ENCODE measurements at places on chromosomes 4 and X.
A peak's percentile ranks its signal among the peaks of the same experiment; 100 is the strongest.

DNA sequence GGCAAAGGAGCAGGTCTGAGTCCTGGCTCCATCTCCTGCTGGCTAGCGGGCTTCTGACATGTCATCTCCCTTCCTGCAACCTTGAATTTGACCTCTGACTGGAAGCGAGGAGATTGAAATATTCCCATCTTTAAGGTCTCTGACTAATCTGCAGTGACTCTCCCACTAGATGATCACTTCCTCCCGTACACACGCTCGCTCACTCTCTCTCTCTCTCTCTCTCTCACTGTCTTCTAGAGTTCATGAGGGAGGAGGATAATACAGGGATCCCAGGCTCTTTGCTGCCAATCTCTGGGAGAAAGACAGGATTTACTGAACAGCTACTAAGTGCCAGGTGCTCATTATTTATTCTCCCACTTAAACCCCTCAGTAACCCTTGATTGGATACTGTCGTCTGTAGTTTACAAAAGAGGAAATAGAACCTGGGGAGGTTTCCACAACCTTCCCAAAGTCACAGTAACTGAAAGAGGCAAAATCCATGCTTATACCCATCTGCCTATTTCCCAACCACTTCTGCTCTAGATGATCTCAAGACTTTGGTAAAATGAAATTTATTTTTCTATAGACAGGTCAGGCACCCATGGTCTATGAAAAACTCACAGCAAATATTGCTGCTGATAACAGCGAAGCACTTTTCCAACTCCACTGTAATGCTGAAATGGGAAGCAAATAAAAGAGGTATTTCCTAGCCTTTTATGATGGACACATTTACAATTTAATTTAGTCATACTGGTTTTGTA is 193.5 kb upstream of the C1QTNF7 start:
- no peak for DNase-seq

- DNase-seq = peak; percentile 51
Measured at GRCh38 chr4:186946682-186947294, 223.1 kb upstream of the FAT1 start.

DNA sequence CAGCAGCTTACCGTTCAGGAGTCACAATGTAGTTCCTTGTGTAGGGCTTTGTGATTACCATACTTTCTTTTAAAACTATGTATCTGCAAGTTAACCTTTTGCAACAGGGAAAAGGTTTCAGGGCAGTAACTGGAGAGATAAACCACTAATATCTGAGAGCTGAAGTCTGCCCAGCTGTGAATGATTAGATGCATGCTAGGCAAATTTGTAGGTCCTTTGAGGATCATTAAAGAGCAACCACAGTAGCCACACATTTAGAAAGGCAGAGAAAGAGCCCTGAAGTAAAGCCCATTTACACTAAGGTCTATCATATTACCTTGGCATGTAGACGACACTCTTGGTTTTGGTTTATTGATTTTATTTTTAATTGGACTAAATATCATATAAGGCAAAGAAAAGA is 60.0 kb downstream of the ATP8A1 start:
- no peak for DNase-seq

DNA sequence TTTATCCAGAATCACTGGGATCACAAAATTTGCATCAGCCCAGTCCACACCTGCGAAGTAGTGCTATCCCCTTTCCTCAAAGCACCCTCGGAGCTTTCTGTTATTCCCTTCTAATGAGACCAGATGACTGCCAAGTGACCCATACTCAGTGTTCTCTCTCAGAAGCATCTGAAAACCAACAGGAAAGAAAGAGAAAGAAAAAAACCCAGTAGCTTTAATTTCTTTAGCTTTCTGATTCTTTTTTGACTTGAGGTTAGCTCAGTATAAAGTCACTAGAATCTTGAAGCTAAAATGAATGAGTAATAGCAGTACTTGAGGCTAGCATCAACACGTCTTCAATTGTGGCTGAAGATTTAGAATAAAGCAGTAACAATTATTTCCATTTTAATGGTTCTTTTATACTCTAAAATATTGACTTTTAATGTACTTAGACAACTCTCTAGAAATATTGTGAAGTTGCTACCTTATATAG is 124.4 kb downstream of the ANK2 start:
- DNase-seq = no peak

- DNase-seq = no peak
Measured at GRCh38 chrX:40090961-40091360, 6.8 kb downstream of the BCOR start.

DNA sequence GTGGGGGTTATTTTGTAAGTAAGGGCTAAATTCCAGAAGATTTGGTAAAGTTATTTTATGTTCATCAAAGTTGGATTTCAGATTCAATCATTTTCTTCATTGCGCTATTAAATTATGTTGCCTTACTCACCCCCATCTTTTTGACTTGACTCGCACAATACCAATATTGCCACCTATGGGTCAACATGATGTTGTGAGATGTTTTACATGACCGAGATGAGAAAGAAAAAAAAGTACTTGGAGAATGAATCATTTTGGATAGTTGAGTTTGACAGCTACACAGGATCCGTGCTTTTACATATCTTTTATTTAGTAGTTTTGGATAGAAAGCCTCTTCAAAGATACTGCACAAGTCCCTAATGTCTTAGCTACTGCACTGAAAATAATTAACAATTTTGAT is 224.2 kb upstream of the EMCN start:
- peak; percentile 54 for DNase-seq

DNA sequence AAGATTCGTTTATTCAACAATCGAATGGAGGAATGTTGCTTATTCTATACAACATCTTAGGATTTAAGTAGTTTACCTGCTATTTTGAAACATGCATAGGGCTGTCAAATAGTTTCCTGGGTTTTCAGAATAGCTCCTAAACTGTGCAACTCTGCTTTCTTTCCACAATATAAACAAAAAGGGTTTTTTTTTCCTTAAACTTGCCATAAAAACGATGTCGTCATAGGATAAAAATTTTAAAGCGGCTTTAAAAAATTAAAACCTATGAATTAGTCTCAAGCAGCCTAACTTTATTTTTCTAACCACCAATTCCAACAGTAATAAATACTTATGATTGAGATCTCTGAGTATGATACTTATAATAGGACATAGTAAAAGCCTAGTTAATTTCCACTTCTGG is 21.6 kb upstream of the STIM2 start:
- no peak for DNase-seq

DNA sequence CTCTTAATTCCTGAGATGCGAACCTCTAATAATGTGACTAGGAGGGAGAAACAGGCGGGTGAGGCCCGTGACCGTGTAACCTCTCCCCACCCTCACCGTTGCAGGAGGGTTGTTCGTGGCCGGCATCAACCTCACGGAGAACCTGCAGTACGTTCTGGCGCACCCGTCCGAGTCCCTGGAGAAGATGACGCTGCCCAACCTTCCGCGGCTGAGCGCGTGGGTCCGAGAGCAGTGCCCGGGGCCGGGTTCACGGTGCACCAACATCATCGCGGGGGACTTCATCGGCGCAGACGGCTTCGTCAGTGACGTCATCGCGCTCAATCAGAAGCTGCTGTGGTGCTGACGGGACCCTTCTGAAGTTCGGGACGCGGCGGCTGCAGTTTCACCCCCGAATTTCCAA is 17.8 kb downstream of the PLCXD1 start:
- no peak for DNase-seq

- peak; percentile 27 for DNase-seq
Measured at GRCh38 chrX:17567187-17567586, 170.1 kb upstream of the SCML1 start.

DNA sequence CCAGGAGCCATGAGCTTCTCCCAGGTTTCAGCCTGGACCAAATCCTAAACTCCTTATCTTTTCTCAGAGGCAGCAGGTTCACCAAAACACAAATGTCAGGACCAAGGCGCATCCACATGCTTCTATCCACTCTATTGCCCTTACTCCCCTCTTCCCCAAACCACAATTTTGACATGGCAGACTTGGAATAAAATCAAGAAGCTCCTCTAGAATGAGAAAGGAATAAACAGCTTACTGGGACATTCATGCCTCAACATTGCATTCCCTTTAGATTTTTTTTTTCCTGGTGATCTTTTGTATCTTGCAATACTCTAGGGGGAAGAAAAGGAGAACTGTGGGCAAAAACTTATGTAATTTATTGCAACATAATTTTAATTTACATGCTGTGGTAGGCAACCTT is 119.1 kb downstream of the TSPAN5 start:
- no peak for DNase-seq

GRCh38 chrX:119251386-119251785 is 15.3 kb downstream of the PGRMC1 start:
- no peak for DNase-seq

GRCh38 chr4:188374871-188375270 is 235.6 kb downstream of the TRIML1 start:
- DNase-seq = no peak
